ENCODE measurements at places on chromosomes 1 and 21.

DNA sequence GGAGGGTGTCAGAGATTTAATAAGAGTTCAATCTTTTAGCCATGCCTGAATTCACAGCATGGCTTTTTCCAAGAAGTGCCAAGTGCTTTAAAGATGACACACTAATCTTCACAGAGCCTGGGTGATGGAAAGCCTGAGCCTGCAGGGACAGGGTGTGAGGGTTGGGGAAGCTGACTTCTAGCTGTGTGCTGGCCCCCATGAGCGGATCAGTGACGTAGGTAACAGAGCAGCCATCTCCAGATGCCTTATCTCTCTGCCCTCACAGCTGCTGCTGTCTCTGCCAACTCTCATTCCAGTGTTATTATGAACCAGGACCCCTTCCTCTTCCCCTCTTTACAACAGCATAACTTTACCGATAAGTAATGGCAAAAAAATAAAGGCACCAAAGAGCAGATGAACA lies 30.6 kb downstream of the FAM78B start:
- no peak for DNase-seq

GRCh38 chr1:35481229-35481628 lies 76.0 kb downstream of the KIAA0319L start:
- DNase-seq, result no peak

DNA sequence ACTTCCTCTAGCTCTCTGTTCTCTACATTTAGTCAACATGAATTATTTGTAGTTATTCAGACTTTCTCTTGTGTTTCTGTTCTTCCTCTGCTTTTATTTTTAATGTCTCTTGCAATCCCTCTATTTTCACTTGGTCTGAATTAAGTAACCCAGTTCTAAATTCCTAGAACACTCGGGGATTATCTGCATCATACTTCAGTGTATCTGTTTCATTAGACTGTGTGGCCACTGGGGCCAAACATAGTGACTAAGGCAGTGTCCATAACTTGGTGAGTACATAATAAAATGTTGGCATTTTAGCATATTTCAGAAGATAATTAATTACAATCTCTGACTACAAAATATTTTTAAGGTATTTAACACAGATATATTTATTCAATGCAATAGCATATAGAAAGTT lies 1087.2 kb upstream of the B3GALT2 start:
- DNase-seq, result no peak

GRCh38 chr1:71264039-71264438 lies 183.2 kb upstream of the ZRANB2 start:
- DNase-seq, result no peak

GRCh38 chr1:159600894-159601293 lies 13.3 kb downstream of the APCS start:
- no peak for DNase-seq

GRCh38 chr1:186699519-186699918 lies 19.3 kb upstream of the PTGS2 start:
- DNase-seq, result no peak

GRCh38 chr21:45000637-45001133 lies 60.9 kb downstream of the SLX9 start:
- no peak for DNase-seq

- DNase-seq, result peak; percentile 94
Observed at GRCh38 chr21:41186755-41187536, 19.0 kb downstream of the BACE2 start.

DNA sequence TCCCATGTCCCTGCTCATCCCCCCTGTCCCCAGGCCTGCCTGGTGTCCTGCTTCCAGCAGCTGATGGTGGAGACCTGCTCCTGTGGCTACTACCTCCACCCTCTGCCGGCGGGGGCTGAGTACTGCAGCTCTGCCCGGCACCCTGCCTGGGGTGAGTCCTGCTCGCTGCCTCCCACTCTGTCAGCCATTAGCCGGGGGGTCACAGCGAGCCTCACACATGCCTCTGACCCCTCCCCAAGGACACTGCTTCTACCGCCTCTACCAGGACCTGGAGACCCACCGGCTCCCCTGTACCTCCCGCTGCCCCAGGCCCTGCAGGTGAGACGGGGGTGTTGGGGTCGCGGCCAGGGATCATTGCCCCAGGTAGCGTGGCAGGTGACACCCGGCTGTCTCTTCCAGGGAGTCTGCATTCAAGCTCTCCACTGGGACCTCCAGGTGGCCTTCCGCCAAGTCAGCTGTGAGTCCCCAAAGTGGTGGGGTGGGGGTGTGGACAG lies 10.0 kb downstream of the SCNN1D start:
- peak; percentile 55 for DNase-seq

GRCh38 chr1:9315411-9316079 lies 22.9 kb downstream of the SPSB1 start:
- no peak for DNase-seq

DNA sequence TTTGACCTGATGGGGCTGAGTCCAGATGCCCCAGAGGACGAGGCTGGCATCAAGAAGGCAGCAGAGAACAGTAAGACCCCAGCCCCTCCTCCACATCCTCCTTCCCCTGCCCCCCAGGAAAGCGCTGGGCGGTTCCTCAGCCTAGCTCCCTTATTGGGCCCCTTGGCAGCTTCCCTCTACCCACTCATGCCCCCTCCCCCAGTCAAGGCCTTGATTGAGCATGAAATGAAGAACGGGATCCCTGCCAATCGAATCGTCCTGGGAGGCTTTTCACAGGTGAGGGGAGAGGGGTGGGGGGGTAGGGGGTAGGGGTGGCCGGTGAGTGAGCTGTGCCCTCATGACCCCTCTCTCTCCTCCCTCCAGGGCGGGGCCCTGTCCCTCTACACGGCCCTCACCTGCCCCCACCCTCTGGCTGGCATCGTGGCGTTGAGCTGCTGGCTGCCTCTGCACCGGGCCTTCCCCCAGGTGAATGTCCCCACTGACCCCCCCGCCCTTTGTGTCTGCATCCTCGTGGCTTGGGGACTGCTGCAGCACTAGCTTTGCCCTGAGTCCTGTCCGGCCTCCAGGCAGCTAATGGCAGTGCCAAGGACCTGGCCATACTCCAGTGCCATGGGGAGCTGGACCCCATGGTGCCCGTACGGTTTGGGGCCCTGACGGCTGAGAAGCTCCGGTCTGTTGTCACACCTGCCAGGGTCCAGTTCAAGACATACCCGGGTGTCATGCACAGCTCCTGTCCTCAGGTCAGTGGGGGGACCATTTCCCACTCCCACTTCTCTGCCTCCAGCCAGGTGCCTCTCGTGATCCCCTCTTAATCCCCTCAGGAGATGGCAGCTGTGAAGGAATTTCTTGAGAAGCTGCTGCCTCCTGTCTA lies 3.2 kb downstream of the LYPLA2 start:
- DNase-seq, result no peak

- no peak for DNase-seq
Observed at GRCh38 chr21:24899138-24899537, 708.1 kb downstream of the MRPL39 start.

- DNase-seq, result no peak
Observed at GRCh38 chr1:212260557-212261355, 24.5 kb upstream of the PPP2R5A start.

GRCh38 chr1:46522184-46522968 lies 29.1 kb downstream of the KNCN start:
- DNase-seq, result no peak

DNA sequence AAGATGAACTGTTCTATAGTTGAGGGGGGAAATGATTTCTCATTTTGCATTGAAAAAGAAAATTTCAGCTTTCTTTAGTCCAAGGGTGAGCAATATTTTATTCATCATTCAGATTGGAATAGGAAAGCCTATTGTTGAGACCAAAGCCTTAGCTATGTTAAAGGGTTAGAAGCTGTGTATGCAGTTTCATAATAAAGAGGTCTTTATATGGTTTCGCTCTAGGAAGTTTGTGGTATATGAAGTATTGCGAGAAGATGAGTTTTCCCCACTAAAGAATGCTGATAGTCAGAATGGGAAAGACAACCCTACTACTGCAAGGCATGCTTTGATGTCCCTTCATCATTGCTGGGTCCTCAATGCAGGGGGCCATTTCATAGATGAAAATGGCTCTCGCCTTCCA lies 28.6 kb downstream of the UAP1 start:
- no peak for DNase-seq

GRCh38 chr21:31536138-31536537 lies 123.4 kb upstream of the SOD1 start:
- no peak for DNase-seq

DNA sequence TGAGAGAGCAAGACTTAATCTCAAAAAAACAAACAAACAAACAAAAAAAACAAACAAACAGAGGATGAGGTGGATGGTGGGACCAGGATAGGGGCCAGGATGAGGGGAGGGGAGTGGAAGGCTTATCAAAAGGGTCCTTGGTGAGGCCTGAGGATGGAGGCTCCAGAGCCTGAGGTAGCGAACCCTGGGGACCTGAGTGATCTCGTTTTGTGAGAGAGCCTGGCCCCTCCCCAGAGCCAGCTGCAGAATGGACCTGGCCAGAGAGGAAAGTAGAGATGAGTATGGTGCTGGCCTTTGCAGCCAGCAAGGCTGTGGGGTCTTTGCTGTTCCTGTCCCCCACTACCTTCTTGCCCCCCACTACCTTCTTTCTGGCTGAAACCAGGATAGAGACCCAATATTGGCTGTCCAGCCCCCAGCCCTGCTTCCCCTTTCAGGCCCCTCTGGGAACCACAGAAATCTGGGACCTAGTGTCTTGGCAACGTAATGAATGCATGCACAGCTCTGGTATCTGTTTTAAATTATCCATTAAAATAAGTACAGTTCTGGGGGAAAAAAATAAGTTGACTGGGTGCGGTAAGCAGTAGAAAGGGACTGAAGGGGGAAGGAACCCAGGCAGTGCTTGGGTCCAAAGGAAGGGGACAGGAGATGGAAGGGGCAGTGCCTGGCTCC lies 1.1 kb upstream of the LMNA start:
- no peak for DNase-seq

GRCh38 chr1:218380125-218380977 lies 35.2 kb downstream of the TGFB2 start:
- peak; percentile 90 for DNase-seq

DNA sequence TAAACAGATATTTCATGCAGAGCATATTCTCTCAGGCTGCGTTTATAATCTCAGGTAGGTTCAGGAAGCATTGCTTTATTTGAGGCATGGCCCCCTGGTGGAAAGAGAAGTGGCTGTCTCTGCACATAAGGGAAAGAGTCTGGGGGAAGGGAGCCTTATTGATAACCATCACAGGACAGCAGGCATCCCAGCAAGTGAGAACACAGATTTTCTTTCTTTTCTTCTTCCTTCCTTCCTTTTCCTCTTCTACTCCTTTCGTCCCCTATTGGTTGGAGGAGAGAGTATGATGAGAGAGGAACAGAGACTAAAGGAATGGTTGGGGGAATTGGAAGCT lies 21.9 kb downstream of the TSNAX start:
- DNase-seq, result peak; percentile 7

- no peak for DNase-seq
Observed at GRCh38 chr1:107840725-107841124, 124.3 kb downstream of the VAV3 start.

DNA sequence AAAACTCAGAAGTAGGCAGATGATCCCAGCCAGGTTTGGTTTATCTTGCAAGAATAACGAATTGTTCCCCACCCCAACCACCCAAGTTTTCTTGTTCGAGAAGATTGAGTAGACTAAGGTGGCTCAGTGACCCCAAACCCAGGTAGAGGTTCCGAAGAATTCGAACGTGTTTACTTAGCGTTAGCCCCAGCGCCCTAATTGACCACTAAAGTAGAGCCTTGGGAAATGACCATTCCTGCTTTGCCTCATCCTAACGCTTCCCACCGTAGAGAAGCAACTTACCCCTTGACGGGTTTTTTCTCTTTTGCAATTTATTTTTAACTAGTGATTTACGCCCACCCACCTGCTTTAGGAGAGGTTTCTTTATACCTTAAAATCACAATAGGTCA lies 870 bp downstream of the FBXO28 start:
- DNase-seq, result no peak

DNA sequence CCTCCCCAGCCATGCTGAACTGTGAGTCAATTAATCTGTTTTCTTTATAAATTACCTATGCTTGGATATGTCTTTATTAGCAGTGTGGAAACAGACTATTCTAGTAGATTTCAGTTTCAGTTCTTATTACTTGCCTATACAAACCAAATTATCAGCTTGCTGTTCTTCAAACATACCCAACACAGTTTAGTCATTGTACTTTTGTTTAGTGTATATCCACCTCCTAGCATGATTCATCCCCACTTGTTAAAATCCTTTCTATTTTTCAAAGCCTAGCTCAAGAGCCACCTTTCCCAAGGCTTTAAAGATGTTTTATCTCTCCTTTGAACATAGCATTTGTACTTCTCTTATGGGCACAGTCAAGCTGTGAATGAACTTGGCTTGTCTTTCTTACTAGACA lies 195.6 kb upstream of the ZRANB2 start:
- DNase-seq, result no peak

DNA sequence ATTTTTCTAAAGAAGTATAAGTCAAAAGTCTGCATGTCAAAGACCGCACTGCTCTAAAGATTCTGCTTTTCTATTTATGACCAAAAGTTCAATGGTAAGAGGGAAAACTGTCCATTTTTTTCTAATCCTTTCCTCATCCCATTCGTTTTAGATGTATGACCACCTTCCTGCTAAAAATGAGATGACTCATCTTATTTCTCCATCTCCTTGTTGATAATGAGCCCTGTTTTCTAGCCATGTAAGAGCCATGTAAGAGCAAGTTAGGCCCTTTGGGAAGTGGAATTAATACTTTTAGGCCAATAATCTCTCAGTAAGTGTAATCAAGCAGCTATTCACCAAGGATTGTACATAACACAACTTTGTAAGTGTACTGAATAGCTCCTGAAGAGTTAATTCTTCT lies 475.6 kb upstream of the B3GALT2 start:
- DNase-seq, result no peak

GRCh38 chr1:226975259-226976250 lies 35.5 kb downstream of the COQ8A start:
- DNase-seq, result no peak

DNA sequence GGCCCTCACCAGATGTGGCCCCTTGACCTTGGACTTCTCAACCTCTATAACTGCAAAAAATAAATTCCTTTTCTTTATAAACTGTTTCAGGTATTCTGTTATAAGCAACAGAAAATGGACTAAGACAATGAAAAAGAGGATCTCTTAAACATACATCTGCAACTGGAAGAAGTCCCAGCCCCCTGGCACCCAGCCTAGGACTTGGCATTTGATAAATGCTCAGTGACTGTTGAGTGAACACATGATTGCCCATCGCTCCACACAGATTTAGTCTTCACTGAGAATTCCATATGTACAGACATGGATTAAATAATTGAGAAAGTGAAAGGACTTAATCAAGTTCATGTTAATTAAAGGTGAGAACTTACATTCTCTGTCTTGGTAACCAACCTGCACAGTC lies 344.9 kb upstream of the RUNX1 start:
- no peak for DNase-seq

DNA sequence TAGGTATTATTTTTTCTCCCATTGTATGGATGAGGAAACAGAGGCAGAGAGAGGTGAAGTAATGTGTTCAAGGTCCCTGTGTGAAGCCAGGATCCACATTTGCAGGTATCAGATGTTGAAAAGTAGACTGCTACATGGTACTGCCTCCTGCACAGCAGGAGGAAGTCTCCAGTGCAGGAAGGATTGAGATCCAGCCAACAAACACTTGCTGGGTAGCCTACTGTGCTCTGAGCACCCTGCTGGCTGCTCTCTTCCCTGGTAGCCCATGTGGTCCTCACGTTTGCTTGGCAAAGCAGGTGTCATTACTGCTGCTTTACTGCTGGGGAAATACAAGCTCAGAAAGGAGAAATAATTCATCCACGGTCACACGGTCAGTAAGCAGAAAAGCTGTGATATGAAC lies 21.3 kb upstream of the GRIK3 start:
- no peak for DNase-seq

All from NCI-H460 (cell line).